ENCODE measurements at places on chromosomes 1 and 21.

- no peak for DNase-seq
These were observed 172.7 kb downstream of the NPHP4 start for GRCh38 chr1:5819391-5820025.

GRCh38 chr21:43196826-43197225, 28.0 kb downstream of the CRYAA start:
- DNase-seq = no peak

- DNase-seq = no peak
These were observed 339.0 kb downstream of the PLPP3 start for GRCh38 chr1:56240400-56240799.

DNA sequence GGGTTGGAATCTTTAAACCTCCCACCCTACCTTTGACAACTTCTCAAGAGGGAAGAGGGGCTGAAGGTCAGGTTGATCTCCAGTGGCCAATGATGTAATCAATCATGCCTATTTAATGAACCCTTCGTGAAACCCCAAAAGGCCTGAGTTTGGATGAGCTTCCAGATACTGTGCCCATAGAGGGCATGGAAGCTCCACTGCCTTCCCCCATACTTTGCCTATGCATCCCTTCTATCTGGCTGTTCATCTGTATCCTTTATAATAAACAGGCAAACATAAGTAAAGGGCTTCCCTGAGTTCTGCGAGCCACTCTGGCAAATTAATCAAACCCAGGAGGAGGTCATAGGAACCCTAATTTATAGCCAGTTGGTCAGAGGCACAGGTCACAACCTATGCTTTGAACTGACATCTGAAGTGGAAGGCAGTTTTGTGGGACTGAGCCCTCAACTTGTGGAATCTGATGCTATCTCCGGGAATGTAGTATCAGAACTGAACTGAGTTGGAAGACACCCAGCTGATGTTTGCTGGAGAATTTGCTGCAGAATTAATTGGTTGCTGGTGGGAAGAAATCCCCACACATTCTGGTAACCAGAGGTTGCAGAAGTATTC, 24.8 kb downstream of the S100A10 start:
- DNase-seq = no peak

DNA sequence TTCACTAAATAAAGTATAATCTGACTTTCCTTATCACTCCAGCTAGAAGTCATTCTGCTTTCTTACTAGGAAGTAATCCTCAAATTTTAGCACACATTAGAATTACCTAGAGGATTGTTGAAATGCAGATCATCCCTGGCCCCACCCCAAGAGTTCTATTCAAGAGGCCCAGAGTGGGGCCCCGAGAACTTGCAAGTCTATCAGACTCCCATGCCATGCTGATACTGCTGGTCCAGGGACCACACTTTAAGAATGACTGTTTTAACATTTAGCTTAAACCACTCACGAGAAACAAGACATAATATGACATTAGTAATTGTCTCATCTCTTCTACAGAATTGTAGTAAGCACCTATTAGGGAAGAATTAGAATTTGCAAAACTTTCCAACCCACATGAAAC, 7.7 kb upstream of the SYNJ1 start:
- no peak for DNase-seq

GRCh38 chr1:26252718-26253117, 18.7 kb downstream of the CEP85 start:
- no peak for DNase-seq

DNA sequence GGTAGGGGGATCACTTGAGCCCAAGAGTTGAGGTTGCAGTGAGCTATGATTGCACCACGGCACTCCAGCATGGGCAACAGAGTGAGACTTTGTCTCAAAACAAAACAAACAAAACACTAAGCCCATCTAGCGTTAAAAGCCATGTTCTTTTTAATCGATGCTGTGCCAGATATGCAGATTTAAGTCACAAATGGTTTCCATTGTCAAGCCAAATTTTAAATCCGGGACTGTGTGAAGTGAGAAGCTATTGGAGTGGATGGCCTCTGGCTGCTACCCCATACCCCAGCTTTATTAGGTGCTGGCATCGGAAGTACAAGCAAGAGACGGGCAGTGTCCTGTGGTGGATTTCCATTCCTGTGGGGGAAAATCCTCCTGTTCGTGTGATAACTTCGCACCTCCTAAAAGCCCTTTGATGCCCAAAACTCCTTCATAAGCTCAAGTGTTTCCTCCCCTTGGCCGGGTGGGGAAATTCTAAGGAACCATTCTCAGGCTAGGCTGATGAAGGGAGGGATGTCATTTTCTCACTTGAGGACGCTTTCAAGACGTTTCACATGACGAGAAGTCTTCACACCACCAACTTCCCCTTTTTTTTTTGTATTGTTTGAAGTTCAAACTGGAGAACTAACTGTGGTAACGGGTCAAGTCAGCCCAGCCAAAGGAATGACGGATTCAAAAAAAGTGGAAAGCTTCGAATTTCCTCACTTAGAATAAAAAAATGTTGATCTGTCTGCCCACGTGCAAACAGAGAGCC, 140.8 kb downstream of the KAZN start:
- no peak for DNase-seq

DNA sequence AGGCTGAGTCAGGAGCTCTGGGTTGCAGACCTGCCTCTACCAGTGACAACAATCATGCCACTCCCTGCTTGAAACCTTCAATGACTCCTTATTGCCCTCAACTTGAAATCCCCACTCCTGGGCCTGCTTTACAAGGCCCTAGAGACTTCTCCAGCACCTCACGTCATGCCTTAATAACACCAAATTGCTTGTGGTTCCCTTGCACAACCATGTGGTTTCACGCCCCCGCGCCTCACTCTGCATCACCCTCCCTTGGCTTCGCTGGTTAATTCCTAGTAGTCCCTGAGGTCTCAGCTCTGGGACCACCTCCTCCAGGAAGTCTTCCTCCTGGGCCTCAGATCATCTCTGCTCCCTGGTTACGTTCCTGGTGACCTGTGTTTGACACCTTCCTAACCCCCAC, 33.0 kb downstream of the EPHA2 start:
- peak; percentile 85 for DNase-seq

DNA sequence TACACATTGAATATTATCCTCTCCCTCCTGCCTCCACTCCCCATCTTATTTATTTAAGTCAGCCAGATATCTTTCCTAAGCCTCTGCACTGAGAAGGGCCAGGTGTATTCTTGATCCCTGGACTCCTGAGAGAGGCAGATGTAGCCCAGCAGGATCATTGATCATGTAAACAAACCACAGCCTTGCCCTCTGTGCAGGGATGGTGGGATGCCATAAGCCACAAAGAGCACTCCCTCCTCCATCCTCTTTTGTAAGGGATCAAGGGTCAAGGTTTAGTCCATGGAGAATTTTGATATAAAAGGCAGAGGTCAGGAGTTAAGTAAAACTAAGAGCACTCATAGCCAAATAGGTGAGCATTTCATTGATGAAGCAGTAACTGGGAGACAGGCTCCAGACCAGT, 17.3 kb downstream of the PHGDH start:
- DNase-seq = no peak

DNA sequence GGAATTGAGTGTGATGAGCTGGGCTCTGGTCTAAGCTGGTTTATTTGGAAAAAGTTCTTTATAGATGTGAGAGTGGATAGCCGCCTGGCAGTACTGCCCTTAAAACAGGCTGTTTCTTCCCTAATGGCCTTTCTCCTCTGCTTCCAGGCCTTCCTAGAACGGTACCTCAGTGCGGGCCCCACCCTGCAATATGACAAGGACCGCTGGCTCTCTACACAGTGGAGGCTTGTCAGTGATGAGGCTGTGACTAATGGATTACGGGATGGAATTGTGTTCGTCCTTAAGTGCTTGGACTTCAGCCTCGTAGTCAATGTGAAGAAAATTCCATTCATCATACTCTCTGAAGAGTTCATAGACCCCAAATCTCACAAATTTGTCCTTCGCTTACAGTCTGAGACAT, 49.2 kb downstream of the VANGL1 start:
- no peak for DNase-seq

GRCh38 chr1:104196136-104196535, 446.4 kb downstream of the AMY1C start:
- DNase-seq = no peak

- no peak for DNase-seq
These were observed 36.2 kb downstream of the CELF3 start for GRCh38 chr1:151680391-151680790.

GRCh38 chr1:237527761-237528160, 363.0 kb downstream of the ZP4 start:
- peak; percentile 18 for DNase-seq

DNA sequence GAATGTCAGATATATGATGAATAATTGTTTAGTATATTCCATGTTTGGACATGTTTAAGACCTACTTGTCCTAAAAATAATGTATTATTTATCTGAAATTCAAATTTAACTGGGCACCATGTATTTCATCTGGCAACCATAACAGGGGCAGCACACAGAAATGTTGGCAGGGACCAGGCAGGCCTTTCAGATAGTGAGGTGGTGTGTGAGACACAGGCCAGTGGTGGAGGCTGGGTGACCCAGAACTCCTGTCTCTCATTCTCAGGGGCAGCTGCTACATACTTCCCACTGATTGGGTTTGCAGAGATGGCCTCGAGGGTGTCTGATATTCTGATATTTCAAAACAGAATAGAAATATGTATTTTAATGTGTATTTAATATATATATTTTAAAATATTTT, 1.3 kb upstream of the FASLG start:
- no peak for DNase-seq

- no peak for DNase-seq
These were observed 5.5 kb upstream of the FOXO6 start for GRCh38 chr1:41355761-41356160.

DNA sequence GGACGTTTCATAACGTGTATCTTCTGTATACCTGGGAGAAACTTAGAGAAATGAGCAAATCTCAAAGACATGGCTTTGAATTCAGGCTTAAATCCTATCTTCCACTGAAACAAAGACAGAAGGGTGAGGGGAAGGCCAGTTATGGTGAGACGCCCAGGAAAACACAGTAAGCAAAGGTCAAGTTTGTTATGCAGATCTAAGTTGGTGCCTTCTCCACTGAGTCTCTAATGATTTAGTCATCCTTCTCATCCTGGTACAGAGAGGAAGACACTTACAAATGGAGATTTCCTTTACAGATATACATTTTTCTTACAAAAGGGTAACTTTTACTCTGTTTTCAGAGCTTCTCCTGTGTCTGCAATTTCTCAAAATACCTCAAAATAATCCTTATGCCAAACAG, 64.4 kb downstream of the MAP3K7CL start:
- DNase-seq = no peak

GRCh38 chr1:168086438-168086837, 50.3 kb downstream of the GPR161 start:
- no peak for DNase-seq

- no peak for DNase-seq
These were observed 10.6 kb downstream of the SLC19A1 start for GRCh38 chr21:45531393-45532215.

DNA sequence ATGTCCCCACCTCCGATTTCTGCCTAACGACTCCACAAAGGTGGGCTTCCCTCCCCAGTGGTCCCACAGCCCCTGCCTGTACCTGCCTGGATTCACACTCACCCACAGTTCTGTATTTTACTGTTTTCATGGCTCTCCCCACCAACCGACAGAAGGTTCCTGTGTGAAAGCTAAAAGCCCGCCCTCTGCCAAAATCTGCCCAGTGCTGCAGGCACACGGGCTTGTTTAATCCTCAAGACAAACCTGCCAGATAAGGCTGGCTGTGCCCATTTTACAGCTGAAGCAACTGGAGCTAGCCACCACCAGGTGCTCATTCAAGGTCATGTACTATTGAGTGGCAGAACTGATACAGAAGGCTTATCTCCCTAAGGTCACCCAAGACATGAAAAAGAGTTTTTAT, 114.5 kb downstream of the HIVEP3 start:
- DNase-seq = peak; percentile 68

DNA sequence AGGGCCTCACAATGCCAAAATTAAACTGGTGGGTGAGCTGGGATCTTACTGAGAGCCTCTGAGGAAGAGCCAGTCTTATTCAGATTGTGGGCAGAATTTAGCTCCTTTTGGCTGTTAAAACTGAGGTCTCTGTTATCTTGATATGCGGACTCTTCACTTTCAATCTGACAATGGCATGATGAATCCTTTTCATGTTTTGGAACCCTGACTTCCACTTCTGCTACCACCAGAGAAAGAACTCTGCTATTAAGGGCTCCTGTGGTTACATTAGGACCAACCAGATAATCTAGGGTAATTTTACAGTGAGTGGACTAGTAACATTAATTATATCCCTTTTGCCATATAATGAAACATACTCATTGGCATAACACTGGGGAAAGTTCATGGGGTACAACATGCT, 219.0 kb downstream of the LRRIQ3 start:
- DNase-seq = no peak

- DNase-seq = peak; percentile 77
These were observed 19.4 kb downstream of the PDE4B start for GRCh38 chr1:65812065-65812464.

GRCh38 chr1:246613096-246613758, 47.0 kb downstream of the CNST start:
- no peak for DNase-seq

- no peak for DNase-seq
These were observed 1.5 kb upstream of the ASCL5 start for GRCh38 chr1:201128476-201128875.

DNA sequence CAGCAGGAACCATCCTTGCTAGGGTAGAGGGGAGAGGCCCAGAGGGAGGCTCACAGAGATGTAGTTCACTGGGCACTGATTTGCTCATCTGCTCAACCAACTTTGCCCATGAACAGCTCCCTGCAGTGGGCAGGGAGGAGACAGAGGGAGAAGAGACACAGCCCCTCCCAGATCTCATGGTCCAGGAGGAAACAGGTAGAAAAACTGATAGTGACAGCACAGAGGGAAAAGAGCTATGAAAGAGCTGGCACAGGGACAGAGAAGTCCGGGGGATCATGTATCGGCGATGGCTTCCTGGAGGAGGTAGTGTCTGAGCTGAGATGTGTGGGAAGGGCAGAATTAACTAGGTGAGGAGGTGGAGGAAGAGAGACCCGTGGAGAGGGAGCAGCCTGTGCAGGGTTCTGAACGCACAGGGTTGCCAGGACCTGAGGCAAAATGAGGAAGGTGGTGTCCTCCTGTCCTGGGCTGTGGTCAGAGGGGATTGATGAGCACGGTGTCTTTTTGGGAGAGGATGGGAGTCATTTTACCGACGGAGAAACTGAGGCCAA, 85.9 kb downstream of the PTPRU start:
- no peak for DNase-seq

- no peak for DNase-seq
These were observed 181.1 kb downstream of the KCNK2 start for GRCh38 chr1:215263636-215264035.

GRCh38 chr1:143619851-143620250, 351.9 kb downstream of the FAM72C start:
- DNase-seq = no peak

- no peak for DNase-seq
These were observed 29.1 kb upstream of the GRHL3 start for GRCh38 chr1:24289937-24290595.
